Spleen (tissue), 13 donors: ENCODE measurements at places on chromosomes 2 and 18. TPM values are rescaled to one million over a fixed set of nuclear protein-coding genes. Genes with fewer than 3 reads are reported as not detected.

LMAN1 gene
- 11.3 TPM for polyA plus RNA-seq

WDR75 gene
- 27.1 TPM for polyA plus RNA-seq

MROH2A gene
- polyA plus RNA-seq, result 1.5 TPM

TRPM8 gene
- 0.02 TPM for polyA plus RNA-seq

DSEL gene
- polyA plus RNA-seq, result 0.22 TPM

BCL11A gene
- 61.6 TPM for polyA plus RNA-seq

PTPRN gene
- not detected for polyA plus RNA-seq

HOXD13 gene
- not detected for polyA plus RNA-seq
